Left renal pelvis (tissue), 4 donors: ENCODE measurements at places on chromosomes 1 and 21. TPM values are rescaled to one million over a fixed set of nuclear protein-coding genes. Genes with fewer than 3 reads are reported as not detected.

The SETD4 gene
- polyA plus RNA-seq, result 35.5 TPM

The TRIM67 gene
- polyA plus RNA-seq, result 0.20 TPM

The UTS2 gene
- polyA plus RNA-seq, result not detected

The PRKCZ gene
- polyA plus RNA-seq, result 7.2 TPM

The GBP7 gene
- 0.46 TPM for polyA plus RNA-seq

The CFHR2 gene
- 0.11 TPM for polyA plus RNA-seq

The CALML6 gene
- 1.2 TPM for polyA plus RNA-seq

The HSPB7 gene
- polyA plus RNA-seq, result 4.5 TPM

The FNBP1L gene
- 56.6 TPM for polyA plus RNA-seq

The ZNF648 gene
- polyA plus RNA-seq, result 0.32 TPM

The OR6N1 gene
- polyA plus RNA-seq, result not detected

The TSNAX gene
- polyA plus RNA-seq, result 68.4 TPM

The SPRR2F gene
- polyA plus RNA-seq, result 0.42 TPM

The DCDC2B gene
- 0.34 TPM for polyA plus RNA-seq

The KRTAP22-2 gene
- polyA plus RNA-seq, result not detected

The KANK4 gene
- polyA plus RNA-seq, result 19.3 TPM

The CELA2A gene
- polyA plus RNA-seq, result not detected

The GNB1 gene
- polyA plus RNA-seq, result 314 TPM

The MPL gene
- polyA plus RNA-seq, result 0.64 TPM

The TAS1R1 gene
- polyA plus RNA-seq, result not detected

The SFN gene
- polyA plus RNA-seq, result 1.00 TPM

The ERICH3 gene
- 0.76 TPM for polyA plus RNA-seq

The TMEM167B gene
- polyA plus RNA-seq, result 47.2 TPM
